ENCODE measurements at places on chromosomes 11 and 22.

- peak; percentile 85 for DNase-seq
These were observed at the start of gene PNPLA3 for GRCh38 chr22:43923631-43924464. Gene PNPLA3 (plus strand): TSS chr22:43923805. CDS start chr22:43923912, 107 bp downstream.

- no peak for DNase-seq
These were observed 8.5 kb upstream of the TREH start for GRCh38 chr11:118687906-118688305.

- DNase-seq: no peak
These were observed 54.8 kb downstream of the DBX1 start for GRCh38 chr11:20105427-20105826.

- no peak for DNase-seq
These were observed 640.2 kb upstream of the LUZP2 start for GRCh38 chr11:23856654-23857053.

DNA sequence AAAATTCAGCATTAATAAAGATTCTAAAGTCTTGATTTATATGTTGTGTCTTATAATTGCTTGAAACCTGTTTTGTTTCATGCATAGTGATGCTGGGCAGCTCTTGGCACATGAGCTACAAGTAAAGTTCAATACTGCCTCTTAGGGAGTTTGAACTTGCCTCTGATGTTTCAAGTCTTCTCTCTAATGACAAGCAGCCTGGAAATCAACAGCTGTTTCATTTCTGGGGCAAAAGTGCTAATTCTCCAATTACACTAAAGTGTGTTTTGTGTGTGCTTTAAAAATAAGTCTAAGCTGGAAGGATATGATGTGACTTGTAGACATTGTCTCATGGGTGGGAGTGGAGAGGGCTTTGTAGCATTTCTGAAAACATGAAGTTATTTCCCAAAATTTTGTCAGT, 23.7 kb upstream of the SESN3 start:
- no peak for DNase-seq

GRCh38 chr11:66335531-66336233, 552 bp downstream of the RIN1 start:
- DNase-seq: no peak

Data from head of caudate nucleus (tissue), 42 donors.